ENCODE measurements at places on chromosomes 7 and 10. TPM values are rescaled to one million over a fixed set of nuclear protein-coding genes. Genes with fewer than 3 reads are reported as not detected.

The CELF2 gene
- total RNA-seq, result 87.0 TPM

GRCh38 chr10:49055221-49055849, 60.0 kb downstream of the VSTM4 start:
- no peak for DNase-seq

- DNase-seq, result peak; percentile 71
Measured at GRCh38 chr7:44322631-44323363, 2.6 kb downstream of the CAMK2B start.

DNA sequence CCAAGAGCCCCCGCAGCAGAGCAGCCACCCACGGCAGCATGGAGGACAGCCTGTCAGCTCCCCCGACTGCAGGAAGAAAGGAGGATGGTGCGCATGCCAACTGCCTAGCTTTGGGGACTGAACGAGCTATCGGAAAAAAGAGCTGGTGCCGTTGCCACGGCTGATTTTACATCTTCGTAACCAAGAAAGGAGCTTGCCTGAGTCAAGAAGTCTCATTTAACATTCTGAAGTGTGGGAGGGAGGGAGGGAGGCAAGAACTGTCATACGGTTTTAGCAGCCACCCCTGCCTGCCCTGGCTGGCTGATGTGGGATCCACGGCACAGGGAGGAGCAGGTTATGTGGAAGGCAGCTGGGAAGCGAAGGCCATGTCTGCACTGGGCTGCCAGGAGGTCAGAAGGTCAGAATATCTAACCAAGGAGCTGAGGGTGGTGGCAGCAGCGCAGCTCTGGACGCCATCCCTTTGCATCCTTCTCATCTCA, 74.7 kb upstream of the CAMK2B start:
- DNase-seq, result no peak

The PIK3AP1 gene
- 10.5 TPM for total RNA-seq

The CDHR3 gene
- total RNA-seq, result 0.45 TPM

- no peak for DNase-seq
Measured at GRCh38 chr10:22228167-22228938, 10.5 kb upstream of the EBLN1 start.
